ENCODE measurements at places on chromosomes 4 and X. TPM values are rescaled to one million over a fixed set of nuclear protein-coding genes. Genes with fewer than 3 reads are reported as not detected.
A peak's percentile ranks its signal among the peaks of the same experiment; 100 is the strongest.

GRCh38 chrX:2735270-2735669, 16.6 kb upstream of the XG start:
- DNase-seq: no peak

- no peak for DNase-seq
Observed at GRCh38 chr4:589219-589963, 13.3 kb upstream of the TMEM271 start.

DNA sequence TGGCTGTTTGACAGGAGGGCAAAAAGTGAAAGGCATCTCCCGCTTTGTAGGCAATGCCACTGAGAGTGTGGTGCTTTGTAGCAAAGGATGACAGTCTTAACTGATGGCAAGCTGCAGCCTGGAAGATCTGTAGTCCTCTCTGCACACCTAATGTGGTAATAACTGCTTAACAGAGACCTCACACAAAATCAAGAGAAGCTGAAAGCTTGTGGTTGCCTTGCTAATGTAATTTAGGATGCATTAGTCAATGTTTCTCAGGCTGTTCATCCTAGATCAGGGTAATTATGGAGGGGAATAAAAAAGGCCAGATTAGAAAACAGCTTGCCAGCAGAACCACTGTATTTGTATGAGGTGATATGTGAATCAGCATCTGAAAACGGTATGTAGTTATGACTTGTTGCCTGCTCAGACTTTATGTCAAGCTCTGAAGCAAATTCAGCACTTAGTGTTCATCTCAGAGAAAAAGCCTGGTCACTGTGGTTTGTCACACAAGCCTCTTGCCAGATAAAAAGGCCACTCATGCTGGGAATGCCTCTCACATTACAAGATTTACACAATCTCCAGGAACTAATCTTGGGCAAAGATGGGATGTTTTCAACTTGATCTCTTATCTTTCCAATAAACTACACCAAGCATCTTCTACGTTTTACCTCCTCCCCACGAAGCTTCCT, 130.8 kb downstream of the ENOX2 start:
- no peak for DNase-seq

DNA sequence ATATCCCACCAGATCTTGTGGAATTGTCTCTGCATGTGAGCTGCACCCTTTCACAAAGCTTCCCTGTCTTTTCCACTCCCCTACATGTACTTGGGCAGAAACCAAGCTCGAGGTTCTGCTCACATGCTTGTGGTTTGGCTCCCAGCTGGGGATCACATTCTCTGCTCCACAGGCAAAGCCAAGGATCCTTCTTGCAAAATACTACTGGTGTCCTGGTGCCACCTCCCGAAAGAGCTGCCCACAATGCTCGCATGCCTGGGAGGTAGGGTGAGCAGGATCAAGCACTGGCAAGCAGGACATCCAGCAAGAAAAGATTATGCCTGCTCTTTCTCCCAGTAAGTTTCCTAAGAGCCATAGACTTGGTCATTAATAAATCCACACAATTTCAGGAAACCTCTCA, 45.1 kb upstream of the PPARGC1A start:
- DNase-seq: no peak

- no peak for DNase-seq
Observed at GRCh38 chr4:107114059-107114458, 77.9 kb upstream of the DKK2 start.

DNA sequence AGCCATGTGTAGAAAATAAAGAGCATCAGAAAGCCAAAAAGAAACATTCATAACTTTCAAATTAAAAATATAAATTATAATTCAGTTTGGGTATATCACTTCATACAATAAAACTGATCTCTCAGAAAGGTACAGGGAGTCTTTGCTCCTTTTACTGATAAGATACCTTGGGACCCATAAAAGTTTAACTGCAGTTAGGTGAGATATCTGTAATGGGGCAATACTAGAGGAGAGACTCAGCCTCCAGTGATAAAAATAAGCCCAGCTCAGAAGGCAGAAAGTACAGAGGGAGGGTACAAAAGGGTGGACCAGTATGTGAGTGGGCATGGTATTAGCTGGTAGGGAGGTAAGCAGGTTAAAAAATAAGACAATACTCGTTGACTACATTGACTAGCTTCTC, 180.9 kb upstream of the AGTR2 start:
- DNase-seq: no peak

GRCh38 chr4:112185740-112186670, 40.8 kb downstream of the FAM241A start:
- no peak for DNase-seq

DNA sequence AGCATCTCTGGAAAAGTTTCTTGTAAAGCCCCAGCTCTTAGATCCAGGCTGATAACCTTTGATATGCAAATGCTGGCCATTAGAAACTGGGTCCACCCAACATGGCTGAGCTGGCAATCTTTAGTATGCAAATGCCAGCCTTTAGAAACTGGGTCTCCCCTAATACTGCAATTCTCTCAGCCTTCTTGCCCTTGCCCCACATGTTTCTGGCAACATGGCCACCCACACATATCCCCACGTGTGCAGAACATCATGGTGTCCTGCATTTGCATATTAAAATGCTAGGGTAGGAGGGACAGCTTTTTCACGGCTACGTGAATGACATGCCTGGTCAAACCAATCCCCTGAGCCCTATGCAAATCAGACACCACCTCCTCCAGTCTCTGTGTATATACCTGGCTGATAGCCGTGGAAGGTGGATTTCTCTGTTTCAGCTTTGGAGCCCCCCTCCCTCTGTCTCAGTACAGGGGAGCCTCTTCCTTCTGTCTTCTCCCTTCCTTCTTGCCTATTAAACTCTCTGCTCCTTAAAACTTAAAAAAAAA, 344.0 kb upstream of the NWD2 start:
- no peak for DNase-seq

- DNase-seq: no peak
Observed at GRCh38 chr4:143394739-143395453, 58.2 kb downstream of the GAB1 start.

- DNase-seq: peak; percentile 1
Observed at GRCh38 chrX:44747317-44747716, 96.5 kb upstream of the DUSP21 start.

DNA sequence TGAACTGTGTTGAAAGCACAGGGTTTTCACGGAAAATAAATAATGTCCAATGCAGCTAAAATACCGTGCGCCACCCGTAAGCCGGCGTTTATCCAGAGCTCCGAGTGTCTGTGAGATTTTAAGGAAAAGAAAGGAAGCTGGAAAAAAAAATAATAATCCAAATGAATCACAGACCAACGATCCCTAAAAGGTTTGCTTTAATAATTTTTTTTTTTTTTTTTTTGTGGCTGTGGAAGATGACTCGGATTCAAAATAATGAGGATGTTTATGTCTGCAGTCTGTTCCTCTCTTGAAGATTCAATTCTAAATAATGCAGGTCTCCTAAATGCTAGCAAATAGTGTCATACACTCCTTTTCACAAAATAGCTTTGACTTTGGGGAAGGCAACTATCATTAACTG, 84.6 kb upstream of the PPP2R3B start:
- DNase-seq: no peak

DNA sequence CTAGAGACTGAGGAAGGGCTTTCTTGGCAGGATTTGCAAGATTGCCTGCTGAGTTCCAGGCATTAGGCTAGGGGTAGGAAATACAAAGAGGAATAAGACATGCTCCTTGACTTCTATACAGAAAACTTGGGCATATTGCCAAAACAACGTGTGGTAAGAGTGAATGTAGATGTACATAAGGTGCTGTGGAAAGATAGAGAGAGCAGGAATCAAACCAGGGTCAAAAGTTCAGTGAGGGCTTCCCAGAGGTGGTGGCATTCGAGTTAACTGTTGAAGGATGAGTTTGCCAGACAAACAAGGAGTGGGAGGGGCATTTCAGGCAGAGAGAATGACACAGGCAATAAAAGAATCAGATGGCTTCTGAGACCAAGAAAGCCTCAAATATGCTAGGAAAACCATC, 187.9 kb downstream of the KDR start:
- peak; percentile 52 for DNase-seq

DNA sequence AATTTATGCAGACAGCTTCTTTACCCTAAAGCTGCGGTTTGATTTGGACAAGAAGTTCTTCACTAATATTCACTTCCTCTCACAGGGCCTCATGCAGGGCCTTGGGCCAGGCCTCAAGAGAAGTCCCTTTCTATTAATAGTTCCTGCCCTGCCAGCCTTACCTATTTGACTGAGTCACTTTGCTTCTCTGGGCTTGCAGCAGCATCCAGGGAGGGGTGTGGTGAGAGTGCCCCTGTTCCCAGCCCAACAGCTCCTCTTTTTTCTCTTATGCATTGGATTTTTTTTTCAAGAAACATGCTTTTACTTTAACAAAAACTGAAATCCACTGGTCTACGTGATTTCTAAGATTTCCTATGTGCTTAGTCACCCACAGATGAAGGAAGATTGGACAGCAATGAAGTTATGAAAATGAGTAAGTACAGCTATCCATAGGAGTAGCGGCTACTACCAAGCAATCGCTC, 26.7 kb downstream of the FAM156B start:
- peak; percentile 22 for DNase-seq

GRCh38 chr4:135227842-135228241, 1026.3 kb upstream of the PABPC4L start:
- no peak for DNase-seq

- DNase-seq: peak; percentile 1
Observed at GRCh38 chrX:26613956-26614355, 398.0 kb downstream of the MAGEB5 start.

- DNase-seq: no peak
Observed at GRCh38 chrX:344371-344901, 25.8 kb upstream of the GTPBP6 start.

DNA sequence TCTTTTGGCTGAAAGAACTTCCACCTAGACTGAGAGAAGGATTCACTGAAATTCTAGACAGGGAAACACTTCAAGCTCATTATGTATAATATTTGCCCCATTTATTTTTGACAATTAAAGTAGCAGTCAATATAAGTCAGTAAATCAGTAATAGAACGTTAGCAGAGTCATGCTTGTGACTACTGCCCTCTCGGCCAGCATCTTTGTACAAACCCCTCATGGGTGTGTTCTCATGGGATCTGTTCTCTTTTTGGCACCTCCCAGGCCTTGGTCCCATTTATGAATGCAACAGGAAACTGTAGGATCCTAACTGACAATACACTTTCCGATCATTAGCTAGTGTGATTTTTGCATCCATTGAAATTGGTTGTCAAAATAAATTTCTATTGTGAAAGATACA, 2.9 kb downstream of the MSL3 start:
- peak; percentile 23 for DNase-seq

DNA sequence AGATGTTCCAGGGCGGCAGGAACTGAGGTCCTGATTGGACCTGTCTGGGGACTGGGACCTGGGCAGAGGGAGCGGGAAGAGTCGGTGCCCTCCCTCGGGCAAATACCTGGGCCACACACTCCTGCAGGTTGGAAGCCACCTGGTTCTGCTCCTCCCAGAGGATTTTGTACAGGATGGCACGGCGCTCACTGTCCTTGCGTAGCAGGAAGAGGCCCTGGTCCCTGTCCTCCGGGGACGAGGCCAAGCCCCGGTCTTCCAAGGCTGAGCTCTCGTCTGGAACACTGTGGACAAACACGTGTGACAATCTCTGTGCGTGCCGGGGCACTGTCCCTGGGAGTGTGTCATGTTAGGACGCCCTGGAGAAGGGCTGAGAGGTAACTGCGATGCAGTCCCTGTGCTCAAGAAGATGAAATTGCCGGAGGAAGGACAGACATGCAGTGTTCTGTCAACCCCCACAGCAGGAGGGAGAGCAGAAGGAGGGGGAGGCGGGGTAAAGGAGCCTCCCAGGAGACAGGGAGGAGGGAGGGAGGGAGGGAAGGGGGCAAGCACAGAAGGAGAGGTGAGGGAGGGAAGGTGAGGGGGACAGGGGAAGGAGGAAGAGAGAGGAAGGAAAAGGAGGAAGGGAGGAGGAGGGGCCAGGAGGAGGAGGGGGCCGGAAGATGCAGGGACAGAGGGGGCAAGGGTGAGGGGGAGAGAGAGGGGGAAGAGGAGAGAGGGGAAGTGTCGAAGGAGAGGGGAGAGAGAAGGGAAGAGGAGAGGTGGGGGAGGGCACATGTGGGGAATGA, 29.0 kb downstream of the PDHA1 start:
- no peak for DNase-seq

DNA sequence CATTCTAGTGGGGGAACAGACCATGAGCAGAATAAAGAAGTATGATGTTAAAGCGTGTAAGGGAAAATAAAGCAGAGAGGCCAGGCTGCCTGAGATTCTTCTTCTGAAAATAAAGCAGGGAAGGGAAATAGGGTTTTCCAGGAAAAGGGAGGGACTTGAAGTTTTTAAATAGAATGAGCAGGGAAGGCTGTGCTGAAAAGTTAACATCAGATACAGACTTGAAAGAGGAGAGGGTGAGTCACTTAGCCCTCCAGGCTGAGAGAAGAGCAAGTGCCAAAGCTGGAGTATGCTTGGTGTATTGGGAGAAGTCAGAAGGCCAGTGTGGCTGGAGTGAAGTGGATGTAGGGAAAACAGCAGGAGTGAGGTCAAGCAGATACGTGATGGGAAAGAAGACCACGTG, 10.0 kb upstream of the PLK4 start:
- DNase-seq: peak; percentile 67

- DNase-seq: peak; percentile 3
Observed at GRCh38 chrX:16394290-16394689, 227.0 kb downstream of the MAGEB17 start.

DNA sequence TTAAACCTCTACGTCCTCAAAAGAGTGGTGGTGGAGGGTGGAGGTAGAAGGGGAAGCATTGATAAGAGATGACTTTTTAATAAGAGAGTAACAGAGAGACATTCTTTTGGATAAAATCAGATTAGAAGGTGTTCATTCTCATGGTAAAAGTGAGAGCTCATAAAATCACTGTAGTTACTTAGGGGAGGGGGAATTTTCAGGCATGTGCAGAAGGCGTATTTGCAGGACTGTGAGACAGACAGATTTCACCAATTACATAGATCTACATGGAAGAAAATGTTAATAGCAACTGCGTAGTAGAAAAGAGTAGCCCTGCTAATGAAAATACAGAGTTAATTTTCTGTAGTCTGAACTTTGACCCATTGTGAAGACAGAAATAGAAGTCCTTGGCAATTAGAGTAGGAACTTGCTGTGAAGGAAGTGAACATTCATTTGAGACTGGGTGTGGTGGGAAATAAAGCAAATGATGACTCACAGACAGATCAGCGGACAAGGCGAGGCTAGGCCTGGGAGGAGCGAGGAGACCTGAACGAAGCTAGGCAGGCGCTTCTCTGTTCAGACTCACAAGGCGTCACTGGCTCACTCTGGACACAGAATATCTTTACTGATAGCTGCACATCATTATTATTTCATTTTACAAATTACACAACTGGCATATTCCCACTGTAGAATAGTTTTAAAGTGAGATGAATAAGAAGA, 57.2 kb upstream of the FAM9C start:
- peak; percentile 94 for DNase-seq

Gene BTC
- 0.17 TPM for total RNA-seq

Gene AR
- 2.9 TPM for total RNA-seq

Gene BEX2
- total RNA-seq: 0.68 TPM

Gene CDX4
- not detected for total RNA-seq

Gene IL3RA
- 64.7 TPM for total RNA-seq

Gene KDR
- 321 TPM for total RNA-seq

Gene PLCXD1
- 5.1 TPM for total RNA-seq

Gene LONRF3
- 25.2 TPM for total RNA-seq

Gene CXXC4
- total RNA-seq: not detected

Gene RASL11B
- total RNA-seq: not detected

Data from dermis blood vessel endothelial cell (primary cell).